ENCODE measurements at places on chromosomes 6 and 20. TPM values are rescaled to one million over a fixed set of nuclear protein-coding genes. Genes with fewer than 3 reads are reported as not detected.

The MICAL1 gene
- 81.3 TPM for total RNA-seq

The LTB gene
- total RNA-seq = 42.1 TPM

The MTFR2 gene
- 2.1 TPM for total RNA-seq

The SLC35B3 gene
- 9.0 TPM for total RNA-seq

The LY6G6D gene
- 0.94 TPM for total RNA-seq

The SNAP25 gene
- not detected for total RNA-seq

The TSPO2 gene
- not detected for total RNA-seq

The WFDC10B gene
- not detected for total RNA-seq

The TFAP2D gene
- total RNA-seq = not detected

The NKX2-2 gene
- not detected for total RNA-seq

The PRPF6 gene
- 52.7 TPM for total RNA-seq

The TINAG gene
- total RNA-seq = not detected

The ZNF165 gene
- total RNA-seq = 0.85 TPM

The ENPP3 gene
- 0.33 TPM for total RNA-seq

The GJA10 gene
- total RNA-seq = not detected

The TUBE1 gene
- 23.7 TPM for total RNA-seq

The HSPA12B gene
- total RNA-seq = not detected

The CD40 gene
- 7.2 TPM for total RNA-seq

The ZSWIM3 gene
- 1.5 TPM for total RNA-seq

The GATA5 gene
- total RNA-seq = not detected

The RIMS1 gene
- total RNA-seq = not detected

The SPATS1 gene
- not detected for total RNA-seq

The IMPG1 gene
- not detected for total RNA-seq

The PTCHD4 gene
- total RNA-seq = not detected

The SLC13A3 gene
- total RNA-seq = 0.63 TPM

The DNAH8 gene
- total RNA-seq = 0.10 TPM

The PDE10A gene
- total RNA-seq = not detected

The PRND gene
- total RNA-seq = not detected

The CYB5R4 gene
- total RNA-seq = 34.5 TPM

All from natural killer cell (primary cell).